ENCODE measurements at places on chromosomes 3 and 15.

DNA sequence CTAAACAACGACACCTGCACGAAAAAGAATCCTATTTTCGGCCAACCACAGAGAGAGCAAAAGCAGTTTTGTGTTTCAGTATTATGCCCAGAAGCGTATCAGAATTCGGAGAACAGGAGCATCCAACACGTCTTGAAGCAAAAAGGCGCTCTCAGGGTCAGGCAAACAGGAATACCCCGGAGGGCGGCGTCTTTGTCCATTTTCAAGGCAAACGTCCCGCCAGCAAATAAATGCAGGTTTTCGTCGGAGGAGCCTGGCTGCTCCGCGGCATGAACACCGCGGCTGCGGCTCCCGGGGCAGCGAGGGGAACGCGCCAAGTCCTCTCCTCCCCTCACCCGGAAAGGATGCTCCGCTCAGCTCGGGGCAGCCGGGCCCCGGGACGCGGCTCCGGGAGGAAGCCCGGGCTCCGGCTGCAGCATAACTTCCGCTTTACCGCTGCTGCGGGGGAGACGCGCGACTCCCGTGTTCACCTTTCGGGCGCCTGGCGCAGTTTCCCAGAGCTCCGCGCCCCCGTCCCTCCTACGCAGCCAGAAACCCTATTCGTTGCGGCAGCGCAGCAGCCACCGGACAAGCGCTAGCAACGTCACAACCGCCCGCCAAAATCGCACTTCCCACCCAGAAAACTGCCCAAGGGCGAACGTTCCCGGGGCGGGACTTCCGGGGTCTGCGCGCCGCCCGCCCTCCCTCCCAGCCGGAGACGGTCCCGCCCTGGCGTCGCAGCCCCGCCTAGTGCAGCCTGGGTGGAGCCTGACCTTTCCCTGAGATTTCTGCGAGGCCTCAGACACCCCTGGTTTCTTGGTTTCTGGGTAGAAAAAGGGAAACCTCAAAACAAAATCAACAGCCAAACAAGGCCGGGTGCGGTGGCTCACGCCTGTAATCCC, at the start of gene RNF168:
Gene RNF168 (minus strand): TSS at position 573 of the 881 bp plus-strand sequence. CDS start 595 bp downstream, outside the sequence.
- peak; percentile 94 for DNase-seq

- no peak for DNase-seq
Measured at GRCh38 chr15:98167722-98168268, 207.3 kb downstream of the ARRDC4 start.

GRCh38 chr15:29736744-29737020, 85.6 kb downstream of the TJP1 start:
- DNase-seq, result no peak

DNA sequence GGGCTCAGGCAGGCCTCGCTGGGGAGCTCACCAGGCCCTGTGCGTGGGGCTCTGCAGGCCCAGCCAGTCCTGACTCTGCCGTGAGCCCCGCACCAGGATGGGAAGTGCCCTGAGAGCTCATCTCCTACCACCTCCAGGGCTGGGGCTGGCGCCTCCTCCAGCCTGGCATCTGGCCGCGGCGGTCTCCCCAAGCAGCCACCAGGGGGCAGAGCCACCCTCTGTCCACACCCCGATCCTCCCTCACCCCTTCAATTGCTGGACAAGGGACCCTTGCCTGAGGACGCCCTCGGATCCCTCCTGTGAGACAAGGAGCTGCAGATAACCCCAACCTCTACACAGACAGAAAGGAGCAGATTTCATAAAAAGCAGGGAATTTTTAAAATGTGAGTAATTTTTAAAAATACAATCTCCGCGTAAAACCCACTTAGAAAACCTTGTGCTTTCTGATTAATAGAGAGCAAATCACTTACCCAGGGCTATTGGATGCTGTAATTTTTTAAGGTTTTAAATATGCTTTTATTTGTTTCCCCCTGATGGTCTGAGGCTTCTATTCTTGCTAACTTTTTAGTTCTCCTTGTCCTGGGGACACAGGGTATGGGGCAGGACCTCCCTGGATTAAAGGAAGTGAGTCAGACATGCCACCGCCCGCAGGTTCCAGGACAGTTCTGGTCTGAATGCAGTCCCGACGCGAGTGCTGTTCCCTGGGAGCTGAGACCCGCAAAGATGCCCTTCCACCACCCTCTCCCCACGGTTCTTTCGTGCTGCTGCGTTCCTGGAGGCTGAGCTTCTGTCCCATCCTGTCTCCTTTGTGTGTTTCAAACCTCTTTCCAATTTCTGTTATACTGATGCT, 52.3 kb upstream of the CHRNA7 start:
- DNase-seq, result no peak

- DNase-seq, result no peak
Measured at GRCh38 chr3:120772081-120772480, 29.5 kb downstream of the GTF2E1 start.

GRCh38 chr15:77676569-77677375, 44.1 kb upstream of the LINGO1 start:
- DNase-seq, result no peak

DNA sequence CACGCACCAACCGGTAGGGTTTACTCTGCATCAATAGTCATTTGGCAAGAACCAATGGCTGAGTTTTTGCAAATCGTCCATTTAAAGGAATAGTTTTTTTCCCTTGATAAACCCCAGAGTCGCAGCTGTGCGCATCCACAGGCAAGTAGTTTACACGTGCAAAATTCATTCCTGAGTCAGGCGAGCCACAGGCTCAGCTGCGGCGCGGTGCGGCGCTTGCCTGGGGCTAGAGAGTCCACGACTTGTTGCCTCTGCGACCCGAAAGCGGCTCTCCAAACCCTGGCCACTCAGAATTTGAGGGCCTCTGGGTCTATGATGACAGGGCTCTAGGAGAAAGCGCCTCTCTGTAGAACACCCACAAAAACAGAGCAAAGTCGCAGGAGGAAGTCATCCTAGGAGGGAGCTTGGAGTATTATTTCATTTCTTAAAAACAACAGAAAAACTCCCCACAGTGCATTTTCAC, 36.7 kb downstream of the ZIC4 start:
- DNase-seq, result no peak

GRCh38 chr15:57495554-57496165, 96.0 kb upstream of the MYZAP start:
- DNase-seq, result no peak
